ENCODE measurements at places on chromosomes 5 and 9.

- no peak for DNase-seq
These were observed 122.4 kb downstream of the ZNF354C start for GRCh38 chr5:179182601-179183000.

DNA sequence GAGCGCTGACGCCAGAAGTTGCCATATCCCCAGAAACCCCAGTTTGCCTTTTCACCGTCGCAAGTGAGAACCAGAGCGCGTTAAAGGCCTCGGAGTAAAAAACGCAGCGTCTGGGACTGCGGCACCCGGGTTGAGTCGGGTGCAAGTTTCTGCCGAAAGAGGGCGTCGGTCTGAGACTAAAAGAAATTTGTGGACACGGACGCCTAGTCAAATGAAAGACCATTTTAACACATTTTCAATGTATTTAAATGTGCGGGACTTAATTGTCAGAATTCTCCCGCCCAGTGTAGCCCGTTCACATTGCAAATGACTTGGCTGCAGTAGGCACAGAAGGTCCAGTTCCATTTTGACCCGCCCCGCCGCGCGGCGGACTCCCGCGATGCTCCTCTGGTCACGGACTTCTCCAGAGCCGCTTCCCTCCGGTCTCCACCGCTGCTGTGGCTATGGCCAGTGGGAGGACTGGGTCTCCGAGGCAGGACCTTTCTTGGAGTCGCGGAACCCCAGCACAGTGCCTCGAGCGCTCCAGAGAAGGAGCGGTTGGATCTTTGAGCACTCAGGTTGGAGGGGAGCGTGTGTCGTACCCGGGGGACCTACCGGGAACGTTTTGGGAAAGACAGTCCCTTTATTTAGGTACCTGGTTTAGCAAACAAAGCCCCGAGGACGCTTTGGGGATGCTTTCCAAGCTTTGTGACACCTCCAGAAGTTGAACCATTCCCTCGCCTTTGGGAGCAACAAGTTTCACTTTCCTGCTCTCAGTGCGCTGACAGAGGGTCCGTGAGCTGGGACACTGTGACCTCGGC is 1.2 kb upstream of the NPR3 start:
- peak; percentile 48 for DNase-seq

GRCh38 chr9:115952430-115953292 is 200.9 kb upstream of the PAPPA start:
- DNase-seq = no peak

DNA sequence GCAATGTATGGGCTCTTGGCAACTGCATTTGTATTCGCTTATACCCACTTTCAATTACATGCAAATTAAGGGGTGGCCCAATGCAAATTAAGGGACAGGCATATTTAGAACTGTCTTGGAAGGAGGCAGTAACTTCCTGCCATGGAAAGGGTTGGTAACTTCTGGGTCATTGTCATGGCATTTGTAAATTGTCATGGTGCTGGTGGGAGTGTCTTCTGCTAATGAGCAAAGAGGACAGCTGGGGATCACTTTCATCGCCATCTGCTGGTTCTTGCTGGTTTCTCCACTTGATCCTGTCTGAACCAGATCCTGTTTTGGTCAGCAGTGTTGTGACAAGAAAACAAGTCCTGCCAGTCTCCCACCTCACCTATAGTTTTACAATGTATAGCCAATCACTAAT is 23.3 kb upstream of the UGT3A2 start:
- no peak for DNase-seq

DNA sequence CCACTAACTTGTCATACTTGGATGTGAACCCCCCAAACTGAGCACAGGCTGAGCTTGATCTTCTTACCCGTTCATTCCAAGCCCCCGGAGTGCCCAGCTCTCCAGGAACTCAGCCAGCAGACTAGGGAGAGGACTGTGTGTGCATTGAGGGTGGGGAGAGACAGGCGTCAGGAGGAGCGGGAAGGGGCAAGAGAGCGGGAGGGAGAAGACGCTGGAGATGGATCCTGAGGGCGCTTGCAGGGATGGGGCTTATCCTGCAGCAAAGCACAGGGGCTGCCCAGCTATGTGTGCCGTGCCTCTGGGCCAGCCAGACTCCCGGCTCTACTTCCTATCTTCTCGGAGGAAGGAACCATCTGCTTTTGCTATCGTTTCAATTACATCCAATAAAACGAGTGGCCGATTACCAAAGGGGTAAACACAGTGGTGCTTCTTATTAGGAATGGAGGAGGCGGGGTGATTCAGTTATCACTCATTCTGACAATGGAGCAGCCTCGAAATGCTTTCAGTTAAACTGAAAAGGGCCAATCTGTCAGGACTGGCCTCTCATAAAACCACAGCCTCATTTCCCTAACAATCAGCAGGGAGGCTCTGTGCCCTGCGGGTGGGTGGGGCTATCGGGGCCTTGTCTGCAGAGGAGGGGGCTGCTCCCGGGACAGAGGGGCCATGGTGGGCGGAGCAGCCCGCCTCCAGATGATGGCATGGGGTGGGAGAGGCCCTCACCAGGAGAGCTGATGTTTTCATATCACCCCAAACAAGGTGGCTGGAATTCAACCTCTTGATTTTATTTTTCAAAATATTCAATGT is 168.2 kb downstream of the DAB2IP start:
- no peak for DNase-seq

GRCh38 chr5:157219491-157220271 is 39.0 kb downstream of the ITK start:
- DNase-seq = peak; percentile 60

DNA sequence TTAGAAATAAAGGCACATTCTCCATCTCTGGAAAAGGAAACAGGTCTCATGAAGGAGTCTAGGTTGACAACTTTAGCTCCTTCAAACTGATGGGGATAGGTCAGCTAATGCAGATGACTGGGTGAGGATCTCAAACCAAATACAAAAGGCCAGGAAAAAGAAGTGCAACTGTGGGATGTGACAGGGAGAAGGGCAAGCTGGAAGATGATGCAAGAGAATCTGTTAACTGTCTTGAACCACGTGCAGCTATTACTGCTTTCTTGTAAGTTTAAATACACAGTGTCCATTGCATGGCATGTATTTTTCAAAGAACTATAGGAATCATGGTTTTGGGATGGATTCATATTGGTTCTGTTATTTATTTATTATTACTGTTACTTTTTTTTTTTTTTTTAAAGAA is 331.8 kb downstream of the NDUFS4 start:
- DNase-seq = no peak

DNA sequence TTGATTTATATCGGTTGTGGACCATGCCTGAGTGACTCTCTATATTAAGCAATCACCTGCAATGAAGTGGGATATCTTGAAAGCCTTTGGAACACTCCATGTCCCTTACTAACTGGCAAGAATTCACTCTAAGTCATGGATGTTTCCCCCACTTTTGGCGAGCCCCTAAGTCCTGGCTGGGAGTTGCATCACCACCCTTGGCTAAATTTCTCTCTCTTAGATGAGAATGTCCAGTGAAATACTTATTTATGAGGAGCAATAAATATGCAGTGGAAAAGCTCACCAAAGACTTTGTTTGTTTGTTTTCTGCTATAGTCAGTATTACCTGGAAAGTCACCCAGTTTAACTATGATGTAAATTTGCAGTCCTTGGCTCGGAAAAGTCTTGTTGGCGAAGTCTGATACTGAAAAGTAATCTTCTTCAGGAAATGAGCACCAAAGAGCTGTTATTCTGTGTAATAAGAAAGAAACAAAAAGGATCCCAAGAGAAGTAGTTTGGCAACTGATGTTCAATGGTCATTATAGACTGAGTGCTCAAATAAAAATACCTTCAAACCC is 333.8 kb downstream of the DMRT2 start:
- DNase-seq = no peak

DNA sequence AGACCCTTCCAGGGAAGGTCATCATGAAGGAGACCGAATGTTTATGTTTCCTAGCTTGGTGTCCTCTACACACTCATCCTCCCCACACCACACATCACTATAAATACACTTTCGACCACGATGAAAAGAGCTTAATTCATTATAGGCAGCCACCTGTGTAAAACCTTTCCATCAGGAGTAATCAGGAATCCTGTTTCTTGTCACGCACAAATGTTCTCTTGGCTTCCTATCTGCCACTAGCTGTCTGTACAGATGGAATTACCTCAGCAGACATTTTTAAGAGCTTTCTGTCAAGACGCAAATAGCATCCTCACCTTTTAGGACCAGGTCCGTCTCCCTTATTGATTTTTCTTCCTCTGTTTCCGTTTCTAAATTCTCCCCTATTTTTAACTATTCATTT is 79.1 kb downstream of the CYFIP2 start:
- no peak for DNase-seq

DNA sequence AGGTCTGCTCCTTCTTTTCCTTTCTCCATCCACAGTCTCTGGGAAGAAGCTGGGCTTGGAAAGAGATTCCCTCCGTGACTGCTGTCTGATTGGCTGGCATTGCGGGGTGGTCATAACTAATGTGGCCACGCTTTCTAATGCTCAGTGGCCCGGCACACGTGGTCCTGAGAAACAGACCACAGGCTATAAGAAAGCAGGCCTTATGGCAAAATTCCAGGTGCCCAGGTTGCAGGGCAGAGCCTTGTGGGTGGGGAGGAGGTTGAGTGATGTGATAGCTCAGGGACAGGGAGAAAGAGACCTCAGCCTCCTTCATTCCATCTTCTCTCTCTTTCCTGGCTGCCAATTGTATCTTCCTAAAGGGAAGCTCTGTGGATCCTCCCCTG is 5.4 kb upstream of the SH3PXD2B start:
- DNase-seq = no peak

GRCh38 chr5:122653087-122654017 is 121.5 kb upstream of the SNX2 start:
- DNase-seq = no peak

DNA sequence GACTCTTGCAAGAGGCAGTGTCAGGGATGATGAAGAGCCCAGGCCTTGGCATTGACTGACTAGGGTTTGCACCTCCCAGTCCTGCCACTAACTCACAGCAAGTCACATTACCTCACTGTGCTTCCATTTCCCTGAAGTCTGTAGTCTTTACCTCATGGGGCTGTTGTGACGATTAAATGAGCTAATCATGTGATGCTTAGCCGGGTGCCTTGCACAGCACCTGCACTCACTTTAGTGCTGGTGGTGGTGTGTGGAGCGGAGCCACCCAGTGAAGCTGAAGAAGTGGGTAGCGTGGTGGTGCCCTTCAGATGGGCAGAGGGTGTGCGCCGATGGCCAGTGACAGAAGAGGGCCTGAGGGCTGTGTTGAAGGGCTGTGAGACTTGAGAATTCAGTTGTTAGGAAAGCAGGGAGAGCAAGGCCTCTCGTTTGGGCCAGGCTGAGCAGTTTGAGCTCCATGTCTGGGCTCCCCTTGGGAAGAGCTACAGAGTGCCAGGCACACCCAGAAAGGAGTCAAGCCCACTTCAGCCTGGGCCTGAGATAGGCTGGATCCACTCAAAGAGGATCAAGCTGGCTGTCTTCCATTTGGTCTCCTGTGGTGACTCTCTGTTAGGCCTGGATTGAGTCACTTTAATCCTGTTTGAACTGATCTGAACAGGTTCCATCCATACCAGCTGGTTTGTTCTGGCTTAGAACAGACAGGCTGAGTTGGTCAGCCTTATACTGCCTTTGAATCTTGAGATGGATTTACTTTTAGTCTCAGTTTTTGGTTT is 42.5 kb downstream of the RALGPS1 start:
- no peak for DNase-seq

DNA sequence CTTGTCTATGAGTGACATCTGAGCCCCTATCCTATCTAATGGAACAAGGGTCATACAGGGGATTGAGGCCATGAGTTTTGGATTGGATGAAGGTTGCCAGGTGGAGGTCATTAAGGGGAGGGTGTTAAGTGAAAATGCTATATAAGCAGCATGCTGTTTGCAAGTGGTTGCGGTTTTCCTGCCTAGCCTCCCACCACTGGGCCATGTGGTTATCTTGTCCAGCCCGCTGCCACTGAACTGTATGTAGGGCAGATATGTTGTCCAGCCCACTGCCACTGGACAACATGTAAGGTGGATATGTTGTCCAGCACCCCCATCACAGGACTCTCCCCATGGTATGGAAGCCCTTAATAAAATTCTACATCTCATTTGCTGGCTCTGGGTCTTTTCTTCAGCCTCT is 200.0 kb downstream of the FGF10 start:
- DNase-seq = no peak

DNA sequence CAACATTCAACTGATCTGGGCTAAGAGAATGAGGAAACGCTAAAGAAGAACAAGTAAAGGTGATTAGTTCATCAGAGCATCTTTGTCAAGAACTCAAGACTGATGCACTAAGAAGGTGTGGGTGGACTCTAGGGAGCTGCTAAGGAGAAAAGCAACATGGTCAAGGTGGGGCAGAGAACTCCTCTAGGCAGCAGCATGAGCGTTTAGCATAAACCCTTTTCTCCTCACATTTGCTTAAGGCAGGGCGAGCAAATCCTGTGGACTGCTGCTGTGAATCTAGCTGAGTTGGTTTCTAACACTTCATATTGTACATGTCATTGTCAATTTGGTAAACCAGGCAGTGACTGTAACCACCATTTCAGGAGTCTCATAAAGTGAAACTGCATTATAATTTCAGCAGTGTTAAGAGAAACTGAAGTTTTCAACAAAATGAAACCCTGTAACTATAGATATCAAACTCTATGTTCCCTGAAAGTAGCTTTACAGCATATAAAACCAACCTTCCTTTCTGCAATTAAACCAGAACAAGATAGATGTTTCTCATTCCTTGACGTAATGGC is 45.9 kb upstream of the MAN2A1 start:
- DNase-seq = no peak

DNA sequence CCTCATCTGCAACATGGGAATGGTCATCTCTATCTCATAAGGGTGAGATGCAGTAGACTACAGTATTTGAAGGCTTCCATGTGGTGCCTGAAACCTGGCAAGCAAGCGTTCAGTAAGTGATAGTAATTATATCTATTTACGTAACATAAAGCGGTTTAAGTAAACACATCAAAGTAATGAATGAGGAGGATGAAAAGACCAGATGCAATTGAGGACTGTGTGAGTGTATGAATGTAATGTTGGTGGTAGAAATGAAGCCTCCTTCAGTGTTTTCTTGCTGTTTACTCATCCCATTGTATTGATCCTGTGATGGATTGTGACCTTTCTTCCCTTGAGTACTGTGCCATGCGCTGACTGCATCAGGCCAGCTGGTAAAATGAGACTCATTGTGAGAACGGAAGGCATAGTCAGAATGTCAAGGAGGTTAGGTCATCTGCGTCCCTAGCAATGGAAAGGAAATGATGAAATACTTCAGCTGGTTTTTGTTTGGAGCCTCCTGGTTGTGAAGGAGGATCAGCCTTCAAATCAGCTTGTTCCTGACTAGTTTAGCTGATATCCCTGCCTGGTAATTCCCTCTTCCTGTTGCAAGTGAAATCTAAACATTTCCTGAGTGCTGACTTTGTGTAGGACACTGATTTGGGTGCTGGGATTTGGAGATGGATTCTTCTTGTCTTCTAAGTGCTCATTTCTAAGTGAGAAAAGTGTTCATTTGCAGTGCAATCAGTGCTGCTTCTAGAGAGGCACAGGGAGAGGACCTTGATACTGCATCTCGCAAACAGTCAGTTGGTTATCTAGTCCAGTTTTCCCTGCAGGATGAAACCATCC is 35.6 kb downstream of the TNFSF8 start:
- DNase-seq = peak; percentile 13

DNA sequence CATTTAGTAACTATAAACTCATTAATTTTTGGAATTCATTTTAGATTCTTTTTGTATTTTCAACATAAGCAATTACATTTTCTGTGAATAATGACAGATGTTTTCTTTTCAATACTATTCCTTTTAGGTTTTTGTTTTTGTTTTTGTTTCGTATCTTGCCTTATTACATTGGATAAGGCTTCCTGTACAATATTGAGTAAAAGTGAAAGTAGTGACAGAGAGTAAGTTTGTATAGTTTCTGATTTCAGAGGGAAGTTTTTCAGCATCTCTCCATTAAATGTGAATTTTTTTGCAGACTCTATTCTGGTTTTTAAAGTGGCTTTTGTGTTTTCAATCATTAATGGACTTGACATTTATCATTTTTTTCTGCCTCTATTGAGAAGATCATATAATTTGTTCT is 12.8 kb upstream of the CAMK4 start:
- DNase-seq = no peak

Measured in GM06990 (cell line).